ENCODE measurements at places on chromosomes 11 and 22. TPM values are rescaled to one million over a fixed set of nuclear protein-coding genes. Genes with fewer than 3 reads are reported as not detected.

The TSPAN18 gene
- total RNA-seq: 23.0 TPM

- peak; percentile 60 for DNase-seq
Measured at GRCh38 chr11:6618117-6619003, 862 bp downstream of the TPP1 start.

DNA sequence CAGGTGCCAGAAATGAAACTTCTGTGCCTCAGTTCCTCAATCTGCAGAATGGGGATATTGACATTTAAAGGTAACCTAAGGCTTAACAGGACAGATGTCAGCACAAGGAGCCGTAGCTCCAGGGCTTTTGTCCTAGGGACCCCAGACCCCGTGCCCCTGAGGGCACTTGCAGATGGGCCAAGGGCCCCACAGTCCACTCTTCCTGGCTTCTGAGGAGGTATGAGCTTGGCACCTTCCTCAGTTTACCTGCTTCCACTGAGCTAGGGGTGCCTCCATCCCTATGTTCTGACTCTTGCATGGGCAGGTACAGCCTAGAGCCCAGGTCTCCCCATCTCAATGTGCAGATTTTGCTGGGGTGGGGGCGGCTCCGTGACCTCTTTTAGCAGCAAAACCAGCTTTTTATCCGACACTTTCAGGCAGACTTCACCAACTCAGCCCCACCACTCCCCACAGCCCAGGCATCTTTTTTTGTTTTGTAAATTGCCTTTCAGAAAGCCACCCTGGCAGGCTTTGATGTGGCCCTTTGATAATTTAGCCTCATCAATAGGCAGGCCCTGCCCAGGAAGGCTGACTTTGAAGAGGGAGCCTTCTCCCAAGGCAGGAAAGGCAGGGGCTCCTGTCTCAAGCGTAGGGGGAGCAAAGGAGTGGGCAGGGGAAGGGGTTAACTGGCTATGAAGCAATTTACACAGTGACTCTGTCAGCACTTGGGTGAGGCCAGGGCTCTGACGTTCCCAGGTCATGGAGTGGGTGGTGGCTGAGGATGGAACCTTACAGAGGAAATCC lies 23.7 kb upstream of the FGF3 start:
- DNase-seq: no peak

GRCh38 chr11:2139123-2139521 lies at the start of gene IGF2:
IGF2 (minus strand) TSS chr11:2139389; CDS start chr11:2135523, 3,866 bp downstream.
- DNase-seq: no peak

The PIH1D2 gene
- not detected for total RNA-seq

- no peak for DNase-seq
Measured at GRCh38 chr22:23908587-23909205, 14.5 kb downstream of the MIF start.

DNA sequence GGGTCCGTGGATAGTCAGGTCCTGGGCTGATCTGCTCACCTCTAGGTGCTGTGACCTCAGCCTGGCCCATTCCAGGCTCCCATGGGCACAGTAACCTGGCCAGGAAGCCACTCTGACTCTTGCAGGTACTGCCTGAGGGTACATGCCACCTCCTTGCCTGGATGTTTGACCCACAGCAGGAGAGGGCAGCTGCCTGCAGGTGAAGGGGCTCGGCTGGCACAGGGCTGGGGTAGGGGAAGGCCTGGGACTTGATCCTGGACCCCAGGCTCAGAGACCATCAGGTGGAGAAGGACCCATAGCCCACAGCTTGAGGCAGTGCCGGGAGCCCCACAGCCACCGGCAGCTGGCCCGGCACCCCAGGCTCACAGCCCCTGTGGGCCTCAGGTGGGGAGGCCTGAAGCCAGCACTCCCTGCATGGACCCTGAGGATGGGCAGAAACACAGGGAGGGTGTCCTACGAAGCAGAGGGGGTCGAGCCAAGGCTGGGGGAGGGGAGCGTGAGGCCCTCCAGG lies 2.7 kb downstream of the LRRC56 start:
- no peak for DNase-seq

- DNase-seq: no peak
Measured at GRCh38 chr11:96103102-96103501, 179.2 kb upstream of the MTMR2 start.

The MPEG1 gene
- total RNA-seq: 2.9 TPM

DNA sequence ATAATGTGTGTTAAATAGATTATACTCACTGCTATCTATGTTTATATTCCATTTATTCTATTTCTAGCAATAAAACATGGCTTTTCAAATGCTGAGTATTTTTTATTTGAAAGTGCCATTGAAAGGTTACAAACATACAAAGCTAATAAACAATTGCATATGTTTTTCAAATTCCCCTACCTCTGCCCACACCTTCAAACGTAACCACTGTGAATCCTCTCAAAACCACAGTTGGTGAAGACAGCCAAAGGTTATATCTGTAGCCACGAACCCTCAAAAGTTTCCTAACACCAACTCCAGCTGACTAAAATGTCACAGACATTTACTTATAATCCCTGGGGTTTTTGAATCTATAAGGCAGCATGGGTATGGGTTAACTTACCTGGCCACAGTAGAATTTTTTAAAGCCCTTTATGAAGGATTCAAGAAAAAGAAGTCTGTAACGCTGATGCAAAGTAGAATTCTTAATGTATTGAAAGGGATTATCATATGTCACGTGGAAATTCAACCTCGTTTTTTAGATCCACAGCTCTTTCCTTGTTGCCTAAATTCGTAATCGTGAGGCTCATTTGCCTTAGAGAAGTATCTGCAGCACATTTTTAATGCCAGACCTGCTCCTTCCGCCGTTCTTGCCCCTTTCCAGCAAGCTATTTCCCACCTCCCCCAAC lies 122.5 kb upstream of the ZC3H12C start:
- no peak for DNase-seq

GRCh38 chr11:134243913-134244312 lies 9.2 kb downstream of the THYN1 start:
- DNase-seq: no peak

DNA sequence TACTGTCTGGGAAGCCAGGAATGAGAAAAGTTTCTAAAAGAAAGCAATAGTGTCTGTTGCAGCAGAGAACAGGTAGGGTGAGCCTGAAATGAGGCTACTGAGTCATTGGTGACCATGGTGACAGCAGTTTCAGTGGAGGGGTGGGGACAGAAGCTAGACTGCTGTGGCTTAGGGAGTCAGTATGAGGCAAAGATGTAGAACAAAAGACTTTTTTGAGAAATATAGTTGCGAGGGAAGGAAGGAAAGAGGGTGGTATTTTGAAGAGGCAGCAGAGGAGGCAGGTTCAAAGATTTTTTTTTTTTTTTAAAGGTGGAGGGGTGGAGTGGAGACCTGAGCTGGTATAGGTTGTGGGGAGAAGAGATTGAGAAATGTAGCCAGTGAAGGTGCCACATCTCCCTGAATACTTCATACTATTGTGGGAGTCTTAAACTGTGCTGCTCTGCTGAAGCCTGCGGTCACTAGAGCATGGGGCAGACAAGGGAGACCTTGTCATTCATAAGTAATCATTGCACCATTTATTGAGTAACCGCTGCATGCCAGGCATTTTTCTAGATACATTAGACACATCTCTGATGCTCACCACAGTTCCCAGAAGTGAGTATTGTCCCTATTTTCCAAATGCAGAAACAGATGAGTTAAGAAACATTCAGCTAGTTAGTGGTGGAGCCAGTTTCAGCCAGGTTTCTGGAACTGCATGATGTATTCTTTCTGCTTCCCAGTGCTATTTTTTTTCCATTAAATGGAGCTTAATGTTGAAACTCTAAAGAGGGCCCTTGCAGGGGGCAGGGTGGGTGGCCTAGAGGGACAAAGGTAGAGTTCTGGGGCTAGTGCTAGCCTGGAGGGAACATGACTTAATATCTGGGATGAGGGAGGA lies 49.9 kb downstream of the STIM1 start:
- peak; percentile 57 for DNase-seq

The PTGDR2 gene
- total RNA-seq: 0.36 TPM

DNA sequence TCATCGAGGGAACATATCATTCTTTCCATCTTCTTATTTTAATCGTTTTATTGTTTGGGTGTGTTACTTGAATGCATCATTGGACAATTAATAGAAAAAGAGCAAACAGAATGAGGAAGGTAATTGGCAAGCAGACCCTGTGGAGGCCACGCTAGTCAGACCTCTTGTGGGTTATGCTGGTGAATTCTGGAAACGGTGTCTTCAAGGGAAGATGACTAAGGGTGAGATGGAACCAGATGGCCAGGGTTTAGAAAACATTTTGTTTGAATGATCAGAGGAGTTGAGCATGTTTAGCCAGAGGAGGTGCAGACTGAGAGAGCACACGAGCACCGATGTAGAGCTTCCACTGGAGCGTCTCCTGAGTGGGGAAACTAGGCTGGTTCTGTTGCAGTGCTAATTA lies 8.5 kb downstream of the ST14 start:
- DNase-seq: no peak

DNA sequence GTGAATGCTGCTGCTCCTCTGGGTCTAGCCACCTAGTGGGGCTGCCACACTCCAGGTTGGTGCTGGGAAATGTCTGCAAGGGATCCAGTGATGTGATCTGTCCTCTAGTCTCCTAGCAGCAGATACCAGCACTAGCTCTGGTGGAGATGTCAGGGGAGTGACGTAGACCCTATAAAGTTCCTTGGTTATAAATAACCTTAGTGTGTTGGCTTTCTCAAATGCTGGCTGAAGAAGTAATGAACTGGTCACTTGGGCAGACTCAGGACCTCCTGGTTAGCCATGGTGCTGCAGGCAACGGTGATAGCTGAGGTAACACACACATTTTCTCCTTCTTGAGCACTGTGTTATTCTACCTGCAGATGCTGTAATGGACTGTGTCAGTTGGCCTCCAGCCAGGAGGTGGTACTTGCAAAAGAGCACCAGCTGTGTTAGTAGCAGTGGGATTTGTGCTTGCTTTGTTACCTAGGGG lies 35.5 kb downstream of the BBOX1 start:
- no peak for DNase-seq

DNA sequence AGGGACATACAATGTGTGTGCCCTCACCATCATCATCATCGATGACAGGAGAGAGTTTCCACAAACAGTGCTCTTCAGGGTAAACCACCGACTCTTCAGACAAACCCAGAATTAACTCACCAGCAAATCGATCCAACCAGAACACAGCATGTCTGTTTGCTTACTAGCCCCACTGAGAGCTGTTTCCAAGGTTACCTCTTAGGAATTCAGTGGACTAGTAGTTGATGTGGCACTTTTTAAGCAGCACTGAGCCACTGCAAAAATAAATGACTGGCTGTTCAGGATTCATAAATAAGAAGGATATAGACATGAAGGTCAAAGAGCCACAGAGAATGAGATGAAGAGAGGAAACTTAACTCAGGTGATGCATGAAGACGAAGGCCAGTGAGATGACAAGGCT lies 83.1 kb downstream of the PARVA start:
- no peak for DNase-seq

The CENPM gene
- 7.6 TPM for total RNA-seq

DNA sequence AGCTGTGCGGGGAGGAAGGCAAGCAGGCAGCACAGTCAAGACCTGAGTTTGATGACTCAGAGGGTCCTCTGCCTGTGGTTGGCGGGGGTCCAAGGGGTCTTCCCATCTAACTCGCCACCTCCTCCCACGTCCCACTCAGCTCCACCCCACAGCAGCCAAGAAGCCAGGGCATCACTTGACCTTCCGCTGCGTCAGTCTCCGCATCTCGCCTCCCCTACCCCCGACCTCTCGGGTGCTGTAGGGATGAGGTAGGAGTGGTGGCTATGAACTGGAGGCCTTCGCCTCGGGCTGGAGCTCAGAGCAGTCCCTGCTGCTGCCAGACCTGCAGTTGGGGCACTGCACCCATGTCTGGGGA lies 90.6 kb downstream of the CDKN1C start:
- no peak for DNase-seq

DNA sequence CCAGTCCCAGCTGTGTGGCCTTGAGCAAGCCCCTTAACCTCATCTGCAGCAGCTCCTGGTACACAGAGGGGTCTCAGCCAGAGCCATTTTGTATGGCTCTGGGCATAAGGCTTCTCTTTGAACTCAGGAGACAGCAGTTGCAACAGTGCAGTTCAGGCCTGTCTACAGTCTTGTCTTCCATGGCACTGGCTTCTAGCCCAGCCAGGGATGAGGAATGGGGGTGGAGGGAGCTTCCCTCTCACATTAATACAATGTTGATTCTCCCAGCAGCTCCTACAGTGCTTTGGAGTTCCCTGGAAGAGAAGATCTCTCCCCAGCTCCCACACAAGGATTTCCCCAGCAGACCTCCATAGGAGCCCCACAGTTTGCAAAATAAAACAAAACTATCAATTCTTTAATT lies 350.2 kb downstream of the BUD13 start:
- no peak for DNase-seq

DNA sequence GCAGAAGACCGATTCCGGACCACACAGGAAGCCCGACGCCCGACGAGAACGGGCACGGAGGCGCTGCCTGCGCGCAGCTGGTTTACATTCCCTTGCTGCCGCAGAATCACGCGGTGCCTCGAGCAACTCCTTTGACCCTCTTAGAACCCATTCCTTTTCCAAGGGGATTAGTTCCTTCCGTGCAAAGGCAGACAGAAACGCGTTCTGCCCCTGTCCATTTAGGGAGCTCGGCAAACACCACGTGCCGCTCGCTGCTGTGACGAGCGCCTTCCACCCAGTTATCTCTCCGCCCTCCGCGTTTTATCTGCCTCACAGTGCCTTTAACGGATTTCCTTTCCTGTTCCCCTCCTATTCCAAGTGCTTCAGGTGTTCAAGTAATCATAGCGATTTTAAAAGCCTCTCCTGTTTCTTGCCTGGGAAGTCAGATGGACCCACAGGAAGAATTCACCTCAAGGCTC lies 24.1 kb upstream of the MICAL3 start:
- no peak for DNase-seq

DNA sequence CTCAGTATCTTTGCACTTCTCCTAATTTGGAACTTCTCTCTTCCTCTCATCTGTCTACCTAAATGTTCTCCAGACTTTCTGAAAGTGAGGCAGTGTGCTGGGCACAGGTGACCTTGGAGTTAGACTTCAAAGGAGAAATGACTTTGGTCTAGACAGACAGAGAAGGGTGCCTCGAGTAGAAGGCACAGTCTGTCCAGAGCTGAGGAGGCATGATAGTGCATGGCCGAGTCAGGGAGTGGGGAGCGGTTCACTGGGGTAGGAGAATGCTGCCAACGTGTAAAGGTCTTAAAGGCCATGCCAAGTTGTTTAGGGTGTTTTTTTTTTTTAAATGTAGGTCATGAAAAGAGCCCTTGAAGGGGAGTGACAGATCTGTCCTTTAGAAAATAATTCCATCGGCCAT lies 17.3 kb upstream of the ZBTB16 start:
- DNase-seq: no peak

DNA sequence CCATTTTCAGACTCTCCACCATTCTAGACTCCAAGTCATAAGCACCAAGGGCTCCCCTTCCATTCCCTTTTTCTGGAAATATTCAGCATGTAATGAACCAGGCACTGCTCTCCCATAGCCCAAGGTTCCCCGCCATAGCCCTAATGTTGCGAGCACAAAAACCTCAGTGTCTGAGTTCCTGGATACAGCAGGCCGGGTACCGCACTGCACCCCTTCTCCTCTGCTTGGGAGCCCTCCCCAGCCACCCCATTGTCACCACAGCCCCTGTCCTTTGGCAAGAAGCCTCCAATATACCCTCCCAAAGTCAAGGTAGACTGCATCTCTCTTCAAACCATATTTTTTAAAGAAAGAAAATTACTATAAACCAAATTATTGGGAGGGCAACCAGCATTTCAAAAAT lies 1341.1 kb downstream of the BRD1 start:
- DNase-seq: no peak

The RIBC2 gene
- 0.41 TPM for total RNA-seq

All from CD4-positive, alpha-beta T cell (primary cell).